Inflammatory macrophage treated with lipopolysaccharide for 4 hours (primary cell): ENCODE measurements at places on chromosomes 12 and 14.

- no peak for DNase-seq
These were observed 55.9 kb downstream of the AACS start for GRCh38 chr12:125121106-125121505.

GRCh38 chr12:130425698-130426245 is 88.1 kb downstream of the PIWIL1 start:
- no peak for DNase-seq

DNA sequence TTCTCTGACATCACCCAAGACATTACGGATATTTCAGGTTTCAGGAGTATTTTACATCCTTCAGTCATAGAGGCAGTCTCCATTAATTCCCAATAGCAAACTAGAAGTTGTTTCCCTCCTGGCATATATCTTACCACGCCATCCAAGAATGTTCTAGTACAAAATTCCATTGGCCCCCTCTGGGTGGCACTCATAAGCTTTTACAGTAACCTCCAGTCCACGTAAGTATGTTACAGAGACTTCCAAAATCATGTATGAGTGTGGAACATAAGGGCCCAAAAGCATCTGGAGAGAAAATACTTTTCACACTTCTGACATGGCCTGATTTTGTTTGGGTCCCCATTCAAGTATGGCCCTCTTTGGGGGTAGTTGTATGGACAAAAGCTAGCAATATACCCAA is 58.1 kb upstream of the DHRS4 start:
- no peak for DNase-seq

GRCh38 chr14:62064751-62065323 is 302.6 kb downstream of the SNAPC1 start:
- DNase-seq: no peak

DNA sequence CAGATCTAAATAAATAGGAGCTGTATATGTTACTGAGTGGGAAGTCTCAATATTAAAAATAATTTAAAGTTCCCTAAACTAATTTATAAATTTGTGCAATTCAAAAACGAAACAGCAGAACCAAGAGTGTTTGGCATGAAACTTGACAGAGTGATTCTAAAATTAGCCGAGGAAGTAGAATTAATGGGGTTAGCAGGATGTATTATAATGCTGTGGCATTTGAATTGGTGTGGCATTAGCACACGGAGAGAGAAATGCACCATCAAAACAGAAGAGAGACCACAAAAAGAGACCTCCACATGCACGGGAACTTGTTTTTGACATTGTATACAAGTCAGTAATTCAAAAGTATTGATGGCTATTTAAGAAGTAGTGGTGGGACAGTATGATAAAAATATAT is 366.0 kb upstream of the RGS6 start:
- DNase-seq: peak; percentile 47
